ENCODE measurements at places on chromosomes 13 and 19.

- no peak for DNase-seq
Observed at GRCh38 chr13:100493418-100493817, 95.2 kb downstream of the GGACT start.

GRCh38 chr13:31949486-31949885, 82.1 kb upstream of the FRY start:
- no peak for DNase-seq

DNA sequence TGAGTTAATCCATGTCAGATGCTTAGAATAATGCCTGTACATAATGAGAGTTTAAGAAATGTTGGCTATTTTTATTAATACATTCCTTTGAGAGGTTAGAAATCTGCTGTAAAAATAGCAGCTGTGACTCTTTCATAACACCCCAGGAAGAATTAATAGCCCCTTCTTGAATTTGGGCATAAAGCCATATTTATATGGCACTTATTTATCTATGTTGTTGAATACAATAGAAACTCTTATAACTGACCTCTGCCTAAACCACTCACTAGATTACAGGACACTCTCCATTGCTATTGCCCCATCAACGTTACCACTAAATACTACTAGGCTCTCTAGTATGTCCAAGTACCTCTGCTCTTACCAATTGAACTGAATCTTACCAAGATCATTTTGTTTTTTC, 16.3 kb downstream of the NEK5 start:
- no peak for DNase-seq

GRCh38 chr13:43388282-43389034, 365.1 kb downstream of the DNAJC15 start:
- DNase-seq = no peak

GRCh38 chr19:6466526-6467248, 2.6 kb downstream of the CRB3 start:
- no peak for DNase-seq

DNA sequence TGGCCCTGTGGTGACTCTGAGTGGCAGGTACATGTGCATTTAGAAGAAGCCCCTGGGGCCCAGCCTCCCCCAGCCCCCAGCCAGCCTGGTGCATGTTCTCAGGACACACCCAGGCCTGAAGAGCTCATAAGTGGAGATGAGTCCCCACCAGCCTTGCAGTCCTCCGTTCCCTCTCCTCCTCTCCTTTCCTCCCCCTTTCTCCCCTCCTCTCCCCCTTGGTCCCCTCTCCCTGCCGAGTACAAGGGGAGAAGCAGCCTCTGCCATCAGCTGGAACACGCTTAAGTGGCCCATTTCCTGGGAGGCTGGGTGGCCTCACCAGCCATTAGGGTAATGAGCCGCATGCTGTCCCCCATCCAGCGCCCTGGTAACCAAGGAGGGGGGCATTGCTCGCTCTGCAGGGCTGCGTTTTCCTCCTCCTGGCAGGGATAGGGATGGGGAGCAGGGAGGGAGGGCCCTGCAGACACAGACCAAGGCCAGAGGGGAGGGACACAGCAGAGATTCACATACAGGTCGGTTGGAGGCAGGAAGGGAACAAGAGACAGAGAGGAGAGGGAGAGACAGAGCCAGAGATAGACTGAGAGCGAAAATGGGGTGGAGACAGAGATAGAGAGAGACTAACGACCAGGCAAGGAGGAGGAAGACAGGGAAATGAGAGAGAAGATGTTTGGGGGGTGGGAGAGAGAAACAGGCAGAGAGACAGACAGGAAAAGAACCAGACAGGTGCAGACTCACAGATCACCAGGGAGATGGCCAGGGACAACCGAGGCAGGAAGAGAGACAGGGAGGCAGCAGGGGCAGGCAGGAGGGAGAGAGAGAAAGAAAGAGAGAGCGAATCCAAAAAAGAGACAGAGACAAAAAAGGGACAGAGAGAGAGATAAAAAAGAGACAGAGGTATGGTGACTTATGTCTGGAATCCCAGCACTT, 19.3 kb upstream of the DPP9 start:
- DNase-seq = no peak

- no peak for DNase-seq
Observed at GRCh38 chr13:112772929-112773328, 83.1 kb downstream of the ATP11A start.

- DNase-seq = no peak
Observed at GRCh38 chr19:47735131-47735530, 10.2 kb upstream of the NOP53 start.

- peak; percentile 42 for DNase-seq
Observed at GRCh38 chr13:48595431-48596429, 58.0 kb upstream of the CYSLTR2 start.

DNA sequence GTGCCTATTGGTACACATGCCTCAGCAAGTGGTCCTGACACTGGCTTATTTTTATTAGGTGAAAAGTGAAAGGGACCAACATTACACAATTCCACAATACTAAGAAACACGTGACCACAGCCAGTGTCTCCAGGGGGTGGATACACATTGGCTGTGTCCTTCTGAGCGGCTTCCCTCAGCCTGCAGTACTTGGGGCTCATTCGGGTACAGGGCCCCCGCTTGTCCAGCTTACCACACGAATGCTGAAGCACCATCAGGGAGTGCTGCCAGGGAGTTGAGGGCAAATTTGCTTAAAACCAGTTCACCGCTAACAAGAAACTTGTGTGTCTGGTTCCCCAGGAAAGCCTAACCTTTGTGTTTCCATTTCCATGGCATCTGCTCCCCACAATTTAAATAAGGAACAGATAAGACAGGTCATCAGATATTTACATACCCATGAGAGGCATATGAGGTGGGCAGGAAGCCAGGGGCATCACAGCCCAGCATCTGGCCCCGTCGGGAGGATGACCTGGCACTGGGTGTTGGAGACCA, 23.3 kb downstream of the PBX4 start:
- no peak for DNase-seq

DNA sequence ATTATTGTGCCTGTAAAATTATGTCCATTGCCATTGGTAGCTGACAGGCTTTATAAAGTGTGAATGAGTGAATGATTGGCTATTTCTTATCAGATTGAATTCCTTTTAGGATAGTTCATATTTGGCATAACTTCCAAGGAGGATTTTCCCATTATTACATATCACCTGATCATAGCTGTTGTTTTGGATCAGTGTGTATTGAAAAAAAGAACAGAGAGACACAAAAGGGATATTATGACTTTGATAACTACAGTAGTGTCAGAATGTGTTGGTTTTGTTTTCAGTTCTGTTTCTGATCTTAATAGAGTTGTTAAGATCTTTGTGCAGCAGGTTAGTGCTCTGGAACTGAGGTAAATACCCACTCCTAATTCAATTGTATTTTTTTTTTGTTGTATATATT, 103.8 kb downstream of the LRCH1 start:
- no peak for DNase-seq

GRCh38 chr13:38348861-38349389, 726 bp upstream of the UFM1 start:
- no peak for DNase-seq

DNA sequence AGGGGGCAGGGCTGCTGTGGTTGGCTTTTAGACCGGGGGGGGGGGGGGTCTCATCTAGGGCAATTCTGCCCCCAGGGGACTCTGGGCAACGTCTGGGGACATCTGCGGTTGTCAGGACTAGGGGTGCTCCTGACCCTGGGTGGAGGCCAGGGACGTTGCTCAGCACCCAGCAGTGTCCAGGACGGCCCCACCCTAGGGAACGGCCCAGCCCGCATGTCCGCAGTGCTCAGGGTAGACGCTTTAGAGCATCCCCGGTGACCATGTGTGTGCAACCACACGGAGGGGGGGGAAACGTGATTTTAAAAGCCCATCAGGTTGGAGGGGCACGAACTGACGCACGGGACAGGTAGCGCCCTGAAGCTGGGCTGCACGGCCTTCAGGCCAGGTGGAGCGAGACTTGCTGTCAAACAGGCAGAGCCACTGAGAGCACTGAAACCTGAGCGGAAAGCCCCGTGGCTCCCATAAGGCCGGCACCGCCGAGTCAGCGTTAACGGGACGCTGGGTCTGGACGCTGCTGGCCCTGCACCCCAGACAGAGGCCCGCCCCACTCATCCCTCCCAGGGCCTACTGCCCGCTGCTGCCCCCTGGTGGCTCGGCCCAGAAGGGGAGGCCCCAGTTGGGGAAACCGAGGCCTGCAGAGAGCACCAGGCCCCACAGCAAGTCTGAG, 8.3 kb downstream of the CACTIN start:
- DNase-seq = peak; percentile 49

DNA sequence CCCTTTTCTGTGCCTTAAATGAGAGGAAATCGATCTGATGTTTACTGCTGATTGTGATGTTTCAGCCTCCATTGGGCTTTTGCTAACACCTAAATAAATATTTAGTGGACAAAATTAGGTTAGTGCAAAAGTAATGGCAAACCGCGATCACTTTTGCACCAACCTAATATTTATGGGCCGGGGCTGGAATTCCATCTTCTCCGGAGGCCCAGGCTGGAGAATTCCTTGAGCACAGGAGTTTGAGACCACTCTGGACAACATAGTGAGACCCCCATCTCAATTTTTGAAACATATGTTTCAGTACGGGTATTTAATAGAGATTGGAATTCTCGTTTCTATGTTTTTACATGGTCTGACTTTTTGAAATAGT, 603 bp downstream of the ZNF880 start:
- DNase-seq = no peak

- DNase-seq = no peak
Observed at GRCh38 chr13:20714161-20714560, 10.7 kb downstream of the IL17D start.

DNA sequence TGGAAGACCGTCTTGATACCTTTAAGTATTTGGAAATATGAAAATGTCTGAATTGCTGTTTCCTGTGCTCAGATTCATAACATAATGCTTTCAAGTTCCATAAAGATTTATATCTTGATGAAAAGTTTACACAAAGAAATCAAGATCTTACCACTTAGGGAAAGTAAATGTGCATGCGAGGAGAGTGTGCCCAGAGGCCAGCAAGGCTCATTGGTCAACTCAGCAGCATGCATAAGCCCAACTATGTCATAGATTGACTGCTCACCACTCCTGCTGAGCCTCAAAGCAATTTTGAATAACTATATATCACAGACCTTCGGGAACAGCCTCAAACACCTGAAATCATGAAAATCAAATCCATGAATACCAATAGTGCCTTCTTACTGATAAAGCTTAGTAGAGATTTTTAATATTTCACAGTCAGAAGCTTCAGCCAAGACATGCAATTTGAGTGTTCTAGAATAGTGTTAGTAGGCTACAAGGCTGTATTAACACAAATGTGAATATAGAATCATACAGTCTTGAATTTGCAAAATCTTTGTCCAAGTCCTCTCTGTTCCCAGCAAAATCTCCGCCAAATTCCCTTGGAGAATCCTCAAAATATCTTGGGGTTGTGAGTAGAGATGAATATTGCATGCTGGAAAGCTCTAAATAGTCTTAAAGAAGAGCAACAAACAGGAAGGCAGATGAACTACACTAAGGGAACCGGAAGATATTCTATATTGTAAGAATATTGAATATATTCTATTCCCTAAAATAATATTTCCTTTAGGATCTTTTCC, 124.1 kb downstream of the DCLK1 start:
- no peak for DNase-seq

- DNase-seq = no peak
Observed at GRCh38 chr19:46251416-46251815, 21.9 kb downstream of the IGFL1 start.

DNA sequence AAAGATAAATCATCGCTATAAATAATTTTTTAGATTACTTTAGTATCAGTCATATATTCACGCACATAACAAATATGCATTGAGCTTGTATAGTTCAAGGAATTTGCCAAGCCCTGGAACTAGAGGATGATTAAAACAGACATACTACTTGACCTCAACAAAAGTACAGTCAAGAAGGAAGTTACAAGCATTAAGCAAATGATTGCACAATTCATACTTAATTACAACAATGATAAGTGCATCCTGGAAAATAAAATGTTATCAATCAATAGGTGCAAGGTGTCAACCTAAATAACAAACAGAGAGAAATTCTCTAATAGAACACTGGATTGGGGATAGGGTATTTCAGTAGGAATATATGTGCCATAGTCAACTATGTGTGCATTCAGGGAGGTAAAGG, 491.2 kb downstream of the GPC5 start:
- no peak for DNase-seq

DNA sequence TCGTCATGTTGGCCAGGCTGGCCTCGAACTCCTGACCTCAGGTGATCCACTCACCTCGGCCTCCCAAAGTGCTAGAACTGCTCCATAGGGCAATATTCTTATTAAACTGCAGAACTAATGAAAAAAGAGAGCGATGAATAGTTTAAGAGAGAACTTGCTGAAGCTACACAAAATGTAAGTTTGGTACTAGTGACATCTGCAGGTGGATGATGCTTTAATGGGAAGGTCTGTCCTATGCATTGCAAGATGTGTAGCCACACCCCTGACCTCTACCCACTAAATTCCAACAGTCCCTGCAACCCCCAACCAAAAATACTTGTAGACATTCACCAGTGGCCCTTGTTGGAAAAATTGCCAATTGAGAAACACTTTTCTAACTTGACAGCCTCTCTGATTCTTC, 117.8 kb downstream of the NALCN start:
- DNase-seq = no peak

GRCh38 chr19:55642153-55643002, 1.1 kb upstream of the ZNF581 start:
- no peak for DNase-seq

DNA sequence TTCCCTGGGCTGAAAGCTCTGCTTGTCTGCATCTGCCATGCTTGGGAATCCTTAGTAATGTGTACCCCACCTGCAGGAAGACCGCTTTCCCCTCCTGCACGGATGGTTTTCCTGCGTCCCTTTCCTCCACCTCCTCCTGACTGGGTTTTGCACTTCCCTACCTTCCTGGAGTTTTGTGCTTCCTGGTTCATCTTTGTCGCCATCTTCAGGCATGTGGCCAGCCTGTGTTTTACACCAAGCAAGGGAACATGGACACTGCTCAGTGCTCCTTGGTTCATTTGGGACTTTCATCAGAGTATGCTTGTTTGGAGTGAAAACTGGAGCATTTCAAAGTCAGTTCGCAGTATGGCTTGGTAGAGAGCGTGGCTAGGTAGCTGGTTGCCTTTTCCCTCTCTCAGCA, 30.7 kb downstream of the ERICH6B start:
- no peak for DNase-seq
